ENCODE measurements at places on chromosomes 12 and 14. TPM values are rescaled to one million over a fixed set of nuclear protein-coding genes. Genes with fewer than 3 reads are reported as not detected.

PRKD1 gene
- total RNA-seq = 5.1 TPM

NUAK1 gene
- total RNA-seq = 5.4 TPM

RASSF3 gene
- 63.8 TPM for total RNA-seq

CLEC14A gene
- total RNA-seq = not detected

SERPINA9 gene
- total RNA-seq = not detected

Data from Caki2 (cell line).